Activated CD4-positive, alpha-beta memory T cell treated with anti-CD3 and anti-CD28 coated beads, Interleukin-2, amount 10 ng/mL, durations not matched to agents 7 days and 5 days (primary cell): ENCODE measurements at places on chromosomes 6 and 20. TPM values are rescaled to one million over a fixed set of nuclear protein-coding genes. Genes with fewer than 3 reads are reported as not detected.

VWA7 gene
- total RNA-seq: 12.2 TPM

PNRC1 gene
- 130 TPM for total RNA-seq

AMD1 gene
- total RNA-seq: 71.0 TPM

NOL4L gene
- total RNA-seq: 17.1 TPM

OTOR gene
- not detected for total RNA-seq

FAM217A gene
- total RNA-seq: not detected

PRICKLE4 gene
- total RNA-seq: not detected

GRM1 gene
- total RNA-seq: not detected

CST5 gene
- total RNA-seq: not detected

SLC22A7 gene
- total RNA-seq: not detected

CAPN11 gene
- total RNA-seq: 0.13 TPM

GTF3C6 gene
- 83.2 TPM for total RNA-seq

KHDC1 gene
- total RNA-seq: 8.5 TPM

CHRNA4 gene
- not detected for total RNA-seq

ZC2HC1B gene
- not detected for total RNA-seq

MTG2 gene
- total RNA-seq: 27.2 TPM

SIRPB1 gene
- 7.1 TPM for total RNA-seq

ZDHHC14 gene
- 8.1 TPM for total RNA-seq

DHX16 gene
- 37.6 TPM for total RNA-seq

FILIP1 gene
- not detected for total RNA-seq

RHAG gene
- not detected for total RNA-seq

TRIM15 gene
- total RNA-seq: not detected

BPIFB1 gene
- total RNA-seq: not detected

CNBD2 gene
- 4.6 TPM for total RNA-seq

SALL4 gene
- total RNA-seq: not detected

SRSF3 gene
- 384 TPM for total RNA-seq

MRPS18A gene
- 38.5 TPM for total RNA-seq

ZNF292 gene
- 59.3 TPM for total RNA-seq

PRKN gene
- total RNA-seq: 0.13 TPM

BPIFB2 gene
- total RNA-seq: not detected

LPA gene
- not detected for total RNA-seq

ALDH5A1 gene
- 3.7 TPM for total RNA-seq

MEP1A gene
- not detected for total RNA-seq

TAP1 gene
- total RNA-seq: 412 TPM

ARMC2 gene
- 13.6 TPM for total RNA-seq

F13A1 gene
- not detected for total RNA-seq
